ENCODE measurements at places on chromosomes 1 and 21.
A peak's percentile ranks its signal among the peaks of the same experiment; 100 is the strongest.

DNA sequence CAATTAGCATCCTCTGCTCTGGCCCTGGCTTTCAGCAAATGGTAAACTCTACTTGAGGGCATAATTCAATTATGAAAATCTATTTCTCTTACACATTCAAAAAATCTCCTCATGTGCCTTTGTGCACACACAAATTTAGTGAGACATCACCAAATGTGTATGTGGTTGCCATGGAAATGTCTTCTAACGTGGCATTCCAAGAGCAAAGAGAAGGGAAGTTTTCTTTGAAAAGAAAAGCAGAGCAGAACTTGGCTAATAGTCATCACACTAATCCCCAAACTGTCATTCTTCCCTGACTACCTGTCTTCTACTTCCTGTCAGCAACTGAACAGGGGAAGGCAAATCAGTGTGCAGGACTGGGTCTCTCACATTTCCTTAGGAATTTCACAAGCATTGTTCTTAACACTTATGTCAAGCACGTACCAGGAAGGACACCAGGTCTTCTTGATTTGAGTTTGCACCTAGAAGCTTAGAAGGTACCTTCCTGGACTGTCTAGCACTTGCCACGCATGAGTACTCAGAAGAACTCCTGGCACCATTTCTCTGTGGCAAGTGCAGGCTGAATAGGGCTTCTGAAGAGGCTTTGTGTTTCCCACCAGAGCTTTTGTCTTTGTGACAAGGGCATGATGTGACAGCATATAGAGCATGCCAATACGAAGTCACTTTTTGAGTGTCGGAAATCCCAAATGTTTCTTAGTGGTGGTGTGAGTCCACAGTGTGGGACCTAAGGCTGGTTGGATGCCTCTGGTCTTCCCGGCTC lies 32.3 kb downstream of the MAN1C1 start:
- no peak for DNase-seq

DNA sequence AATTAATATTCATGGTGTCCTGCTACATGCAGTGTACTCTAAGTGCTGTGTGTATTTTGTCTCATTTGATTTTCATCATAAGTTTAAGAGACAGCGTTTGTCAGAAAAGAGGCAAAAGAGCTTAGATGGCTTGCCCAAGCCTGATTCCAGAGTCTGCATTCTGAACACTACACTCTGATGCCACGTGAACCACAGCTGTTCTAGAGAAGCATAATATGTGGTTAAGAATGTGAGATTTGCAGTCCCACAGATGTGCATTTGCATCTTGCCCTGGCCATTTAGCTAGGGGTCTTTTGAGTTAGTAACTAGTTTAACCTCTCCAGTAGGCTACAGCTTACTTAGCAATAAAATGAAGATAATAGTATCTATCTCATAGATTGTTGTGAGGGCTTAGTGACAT lies 9.2 kb upstream of the GADD45A start:
- no peak for DNase-seq

- no peak for DNase-seq
These were observed 124.9 kb upstream of the IFFO2 start for GRCh38 chr1:19081218-19081893.

DNA sequence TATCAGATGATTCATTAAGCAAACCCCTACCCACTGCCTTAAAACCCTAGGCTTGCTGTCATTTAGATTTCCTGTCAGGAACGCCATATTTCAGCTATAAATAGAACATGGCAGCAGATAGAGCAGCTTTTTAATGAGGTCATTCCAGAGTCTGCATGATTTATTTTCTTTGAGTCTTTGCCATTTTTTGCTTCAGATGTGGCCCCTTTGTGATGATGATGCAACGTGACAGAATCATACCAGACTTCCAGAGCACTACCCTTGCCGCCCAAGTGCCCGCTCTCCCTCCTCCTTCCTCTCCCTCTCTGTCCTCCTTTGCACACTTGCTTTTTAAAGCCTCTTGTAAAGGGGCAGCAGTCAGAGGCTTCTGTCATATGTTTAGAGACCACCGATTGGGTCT lies 55.5 kb upstream of the TRIM67 start:
- no peak for DNase-seq

DNA sequence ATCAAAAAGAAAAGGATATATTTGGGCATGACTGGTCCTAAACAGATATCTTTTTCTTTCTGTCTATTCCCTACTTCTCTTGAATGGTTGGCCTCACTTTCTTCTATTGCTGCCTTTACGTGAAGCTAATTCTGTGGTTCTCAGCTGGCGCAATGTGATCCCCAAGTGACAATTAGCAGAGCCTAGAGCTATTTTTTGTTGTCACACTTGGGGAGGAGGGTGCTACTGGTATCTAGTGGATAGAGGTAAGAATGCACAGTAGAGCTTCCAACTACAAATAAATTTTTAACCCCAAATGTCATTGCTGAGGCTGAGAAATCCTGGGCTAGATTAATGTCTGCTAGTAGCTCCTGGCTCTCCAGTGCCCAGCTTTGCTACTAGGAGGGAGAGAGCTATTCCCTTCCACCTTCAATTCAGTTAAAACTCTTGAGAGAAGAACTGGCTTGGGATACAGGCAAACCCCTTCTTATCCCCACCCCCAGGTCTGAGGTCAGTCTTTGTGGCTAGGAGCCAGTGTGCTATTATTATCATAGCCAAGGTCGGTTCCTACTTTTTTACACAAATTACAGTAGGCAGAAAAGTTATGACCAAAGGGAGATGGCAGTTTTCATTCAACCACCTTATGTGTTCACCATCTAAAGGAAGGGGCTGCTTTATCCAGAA lies 102.1 kb downstream of the SNX7 start:
- no peak for DNase-seq

GRCh38 chr1:207805841-207806421 lies 54.1 kb downstream of the CD46 start:
- DNase-seq, result no peak

DNA sequence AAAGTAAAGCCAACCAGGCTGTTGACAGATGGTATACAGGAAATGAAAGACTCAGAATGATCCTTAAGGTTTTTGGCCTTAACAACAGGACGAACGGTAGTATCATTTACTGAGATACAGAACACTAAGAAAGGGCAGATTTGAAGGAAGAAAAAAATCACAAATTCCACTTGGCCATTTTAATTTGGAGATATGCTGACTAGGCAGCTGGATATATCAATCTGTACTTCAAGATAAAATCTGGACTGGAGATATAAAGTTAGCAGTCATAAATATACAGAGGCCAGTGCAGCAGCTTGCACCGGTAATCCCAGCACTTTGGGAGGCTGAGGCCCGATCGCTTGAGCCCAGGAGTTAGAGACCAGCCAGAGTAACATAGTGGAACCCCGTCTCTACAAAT lies 1.3 kb downstream of the NVL start:
- DNase-seq, result no peak

- no peak for DNase-seq
These were observed 316.8 kb upstream of the CAMK1G start for GRCh38 chr1:209266590-209267205.

DNA sequence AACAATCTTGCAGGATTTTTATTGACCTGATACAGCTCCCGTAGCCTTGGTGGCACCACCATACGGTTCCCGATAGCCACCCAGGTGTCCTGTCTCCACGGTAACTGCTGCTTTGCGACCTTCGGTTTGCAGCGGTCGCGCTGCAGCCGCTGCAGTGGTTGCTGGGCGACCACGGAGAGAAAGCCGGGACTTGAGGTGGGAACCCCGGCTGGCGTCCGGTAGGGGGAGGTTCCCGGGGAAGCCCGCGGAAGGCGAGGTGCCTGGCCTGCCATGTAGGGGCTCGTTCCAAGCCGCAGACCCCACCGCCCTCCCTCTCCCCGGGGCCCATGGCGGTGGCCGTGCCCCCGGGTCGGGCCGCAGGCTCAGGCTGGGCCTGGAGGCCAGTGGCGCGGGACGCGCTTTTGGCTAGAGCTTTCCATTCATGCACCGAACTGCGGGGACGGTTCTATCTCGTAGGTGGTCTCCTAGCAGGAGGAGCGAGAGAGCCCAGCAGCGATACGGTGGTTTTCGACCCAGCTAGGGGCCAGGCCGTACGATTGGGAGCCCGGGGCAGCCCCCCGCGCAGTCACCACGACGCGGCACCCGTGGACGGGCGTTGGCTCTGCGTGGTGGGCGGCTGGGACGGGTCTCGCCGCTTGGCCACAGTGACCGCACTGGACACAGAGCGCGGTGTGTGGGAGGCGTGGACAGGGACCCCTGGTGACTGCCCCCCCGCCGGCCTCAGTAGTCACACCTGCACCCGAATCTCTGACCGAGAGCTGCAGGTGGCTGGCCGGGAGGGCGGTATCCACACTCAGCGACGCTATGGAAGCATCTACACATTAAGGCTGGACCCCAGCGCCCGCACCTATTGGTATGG lies at the start of gene KLHDC9:
Gene KLHDC9, plus strand, starts transcription at position 152 of the 859 bp plus-strand sequence. Its CDS starts 175 bp downstream, at position 327.
- DNase-seq, result peak; percentile 15

GRCh38 chr1:53687426-53687825 lies 51.5 kb downstream of the GLIS1 start:
- DNase-seq, result no peak

DNA sequence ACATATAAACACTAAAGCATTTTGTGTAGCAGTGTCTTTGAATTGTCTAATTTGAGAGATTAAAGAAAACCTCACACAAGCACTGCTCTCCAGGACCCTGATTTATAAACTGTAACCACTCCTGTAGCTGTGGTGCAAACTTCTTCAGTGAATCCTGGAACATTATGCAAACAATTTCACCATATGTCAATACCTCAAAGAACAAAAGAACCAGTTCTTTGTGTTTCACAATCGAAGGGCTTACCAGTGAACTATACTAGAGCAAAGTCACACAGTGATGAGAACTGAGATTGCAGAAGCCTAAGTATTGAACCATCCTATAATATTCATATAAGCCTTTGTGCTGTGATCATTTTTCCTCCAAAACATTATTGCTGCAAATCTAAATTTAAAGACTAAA lies 21.5 kb downstream of the DPH5 start:
- DNase-seq, result no peak

- DNase-seq, result no peak
These were observed 40.6 kb downstream of the RGS7 start for GRCh38 chr1:241316372-241316771.

GRCh38 chr1:57034713-57035112 lies 68.9 kb upstream of the C8B start:
- DNase-seq, result no peak

DNA sequence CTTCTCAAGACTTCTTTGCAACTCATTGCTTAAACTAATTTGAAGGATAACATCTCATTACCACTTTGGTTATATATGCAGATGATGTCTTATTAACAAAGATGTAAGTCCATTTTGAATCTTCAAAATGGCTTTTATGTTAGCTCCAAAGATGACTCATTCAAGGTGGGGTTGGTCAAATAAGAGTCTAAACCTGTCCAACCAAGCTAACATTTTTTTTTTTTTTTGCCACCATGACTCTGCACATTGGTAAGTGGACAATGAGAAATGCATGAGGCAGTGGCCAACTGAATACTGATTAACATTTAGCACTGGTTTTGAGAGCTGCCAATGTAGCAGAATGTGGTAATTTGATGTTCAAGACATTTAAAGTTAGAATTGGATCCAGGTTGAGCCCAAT lies 278 bp upstream of the KRTAP27-1 start:
- DNase-seq, result no peak

DNA sequence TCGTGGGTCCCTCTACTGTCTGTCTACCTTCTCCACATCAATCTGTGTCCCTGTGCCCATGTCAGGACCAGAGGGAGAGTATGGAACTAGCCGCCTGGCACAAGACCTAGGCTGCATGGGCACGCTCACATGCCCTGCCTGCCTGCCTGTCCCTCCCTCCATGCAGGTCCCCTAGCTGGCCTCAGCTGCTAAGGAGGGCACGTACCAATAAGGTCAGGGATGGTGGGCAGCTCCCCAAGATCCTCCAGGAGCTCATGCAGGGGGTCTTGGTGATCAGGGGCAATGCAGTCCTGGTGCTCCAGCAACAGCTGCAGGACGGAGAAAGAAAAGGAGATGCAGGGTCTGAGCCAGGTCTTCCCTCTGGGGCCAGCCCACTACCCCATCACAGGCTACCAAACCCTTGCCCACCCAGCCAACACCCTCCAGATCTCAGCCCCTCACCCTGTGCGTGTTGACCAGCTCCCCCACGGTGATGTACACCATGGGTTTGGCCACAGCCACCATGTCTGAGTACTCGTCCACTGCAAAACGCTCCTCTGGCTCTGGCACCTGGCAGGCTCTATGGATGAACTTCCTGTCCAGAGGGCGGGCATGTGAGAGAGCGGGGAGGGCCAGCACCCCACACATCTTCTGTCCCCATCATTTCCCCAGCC lies 33.1 kb upstream of the MEF2D start:
- DNase-seq, result no peak

DNA sequence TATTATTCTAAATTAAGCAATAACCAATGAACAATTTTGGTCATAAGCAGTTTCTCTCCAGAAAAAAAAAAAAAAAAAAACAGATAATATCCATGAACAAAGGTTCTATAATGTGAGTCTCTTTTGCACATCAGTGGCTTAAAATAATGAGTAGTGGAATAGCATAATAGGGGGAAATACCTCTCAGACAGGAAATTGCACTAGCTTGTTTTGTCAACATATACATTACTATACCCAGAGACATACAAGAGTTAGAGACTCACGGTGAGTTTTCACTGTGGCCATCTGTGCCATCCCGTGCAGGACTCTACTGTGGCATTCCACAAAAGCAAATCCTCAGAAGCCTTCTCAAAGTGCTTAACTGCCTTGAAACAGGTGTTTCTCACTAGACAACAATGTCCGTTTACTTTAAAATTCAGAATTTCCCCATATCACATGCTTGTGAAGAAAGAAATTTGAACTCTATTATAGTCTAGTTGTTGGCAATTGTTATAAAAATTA lies 697.9 kb downstream of the USP25 start:
- no peak for DNase-seq

DNA sequence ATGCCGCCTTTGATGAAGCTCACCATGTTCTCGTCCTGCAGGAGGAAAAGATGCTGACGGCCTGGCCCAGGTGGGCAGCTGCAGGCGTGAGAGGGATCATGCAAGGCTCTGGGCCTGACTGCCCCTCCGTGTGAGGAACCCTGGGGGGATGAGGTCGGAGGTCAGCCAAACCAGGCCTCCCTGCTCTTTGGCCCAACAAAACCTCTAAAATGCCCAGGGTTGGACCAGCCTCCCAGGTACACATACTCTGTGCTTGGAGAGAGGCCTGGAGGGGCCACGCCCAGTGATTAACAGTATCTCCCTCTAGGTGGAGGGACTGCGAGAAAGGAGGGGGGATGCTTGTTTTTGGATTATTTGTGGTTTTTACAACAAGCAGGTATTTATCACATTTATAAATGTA lies 21.1 kb downstream of the TTC39A start:
- no peak for DNase-seq

- no peak for DNase-seq
These were observed 23.4 kb upstream of the ARF1 start for GRCh38 chr1:228058949-228059633.

GRCh38 chr21:35565204-35565611 lies 495.1 kb downstream of the SETD4 start:
- DNase-seq, result no peak

DNA sequence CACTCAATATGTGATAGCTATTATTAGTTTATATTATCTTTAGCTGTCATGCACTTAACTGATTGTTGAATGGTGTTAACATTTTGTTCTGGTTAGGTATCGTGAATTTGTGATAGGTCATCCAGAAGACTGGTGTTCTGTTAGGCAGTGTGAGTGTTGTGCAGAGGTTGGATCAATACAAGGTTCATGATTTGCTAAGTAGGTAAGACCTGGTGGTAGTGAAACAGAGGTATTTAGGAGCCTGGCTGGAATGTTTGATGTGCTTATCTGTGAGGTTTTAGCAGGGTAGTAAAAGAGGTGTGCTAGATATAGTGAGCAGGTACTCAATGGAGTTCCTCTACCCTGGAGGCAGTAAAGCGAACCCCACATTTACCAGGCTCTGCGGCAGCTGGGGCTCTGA lies 20.3 kb upstream of the FCRL4 start:
- no peak for DNase-seq

Measured in activated naive CD4-positive, alpha-beta T cell (primary cell).